ENCODE measurements at places on chromosomes 12 and 14. TPM values are rescaled to one million over a fixed set of nuclear protein-coding genes. Genes with fewer than 3 reads are reported as not detected.

The YEATS4 gene
- 17.8 TPM for total RNA-seq

- DNase-seq: peak; percentile 47
Measured at GRCh38 chr12:121996945-121997612, 24.6 kb upstream of the BCL7A start.

DNA sequence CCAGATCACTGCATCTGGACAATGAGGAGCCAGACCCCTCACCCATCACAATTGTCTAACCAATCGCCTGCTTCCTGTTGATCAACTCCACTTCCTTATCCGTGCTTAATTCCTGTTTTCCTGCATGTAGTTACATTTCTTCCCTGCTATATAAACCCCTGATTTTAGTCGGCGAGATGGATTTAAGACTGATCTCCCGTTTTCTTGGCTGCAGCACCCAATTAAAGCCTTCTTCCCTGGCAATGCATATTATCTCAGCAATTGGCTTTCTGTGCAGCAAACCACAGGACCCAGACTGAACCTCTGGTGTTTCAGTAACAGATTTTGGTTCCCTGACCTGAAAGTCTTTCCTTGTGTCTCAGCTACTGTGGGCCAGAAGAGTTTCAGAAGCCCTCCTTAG lies 272.3 kb downstream of the IPO8 start:
- DNase-seq: no peak

The CHURC1 gene
- total RNA-seq: 38.0 TPM

- no peak for DNase-seq
Measured at GRCh38 chr12:93743229-93743998, 66.2 kb downstream of the CRADD start.

All from IMR-90 (cell line).